ENCODE measurements at places on chromosomes 1 and 21.

DNA sequence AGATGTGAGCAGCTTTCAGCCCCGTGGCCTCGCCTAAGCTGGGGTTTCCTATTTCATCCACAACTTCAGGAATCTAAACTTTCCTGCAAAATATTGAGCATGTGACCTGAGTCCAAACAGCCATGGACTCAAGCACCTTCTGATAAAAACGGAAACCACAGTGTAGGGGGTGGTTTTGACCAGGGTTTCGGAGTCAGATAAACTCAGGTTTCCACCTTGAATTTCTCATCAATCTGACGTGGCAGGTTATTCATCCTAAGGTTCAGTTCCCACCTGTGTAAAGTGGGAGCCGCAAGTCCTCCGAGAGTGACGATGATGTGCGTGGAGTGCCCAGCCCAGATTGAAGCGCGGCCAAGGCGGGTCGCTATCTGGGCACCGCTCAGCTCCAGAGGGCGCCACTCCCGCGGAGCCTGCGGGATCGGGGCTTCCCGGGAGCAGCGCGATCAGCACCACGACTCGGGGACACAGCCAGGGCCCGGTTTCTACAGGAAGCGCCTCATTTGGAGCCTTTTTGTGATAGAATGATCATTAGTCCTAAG lies 871 bp upstream of the ETS2 start:
- no peak for DNase-seq

DNA sequence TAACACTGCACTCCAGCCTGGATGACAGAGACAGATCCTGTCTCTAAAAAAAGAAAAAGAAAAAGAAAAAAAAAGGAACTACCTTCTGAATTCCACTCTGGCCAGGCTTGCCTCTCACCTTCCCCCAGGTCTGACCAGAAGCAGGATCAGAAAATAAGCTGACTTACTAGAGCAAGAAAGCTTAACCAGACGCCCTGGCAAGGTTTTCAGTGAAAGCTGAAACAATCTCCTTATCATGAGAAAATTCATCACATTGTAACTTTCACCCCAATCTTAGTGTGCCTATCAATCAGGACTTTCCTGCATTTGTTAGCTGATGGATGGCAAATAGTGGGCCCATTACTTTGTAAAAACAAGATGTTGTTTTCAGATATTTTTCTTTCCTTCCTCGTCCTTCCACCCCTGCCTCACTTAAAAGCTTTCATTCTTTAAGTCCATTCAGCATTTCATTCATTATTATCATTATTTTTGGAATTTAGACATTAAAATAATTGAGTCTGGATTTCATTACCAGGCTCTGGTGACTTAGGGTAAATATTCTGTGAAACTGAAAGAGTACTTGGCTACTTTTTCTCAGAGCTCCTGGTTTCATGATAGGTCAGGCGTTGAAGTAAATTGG lies 96.5 kb upstream of the CD34 start:
- no peak for DNase-seq

GRCh38 chr1:155873860-155874259 lies 14.5 kb downstream of the SYT11 start:
- no peak for DNase-seq

DNA sequence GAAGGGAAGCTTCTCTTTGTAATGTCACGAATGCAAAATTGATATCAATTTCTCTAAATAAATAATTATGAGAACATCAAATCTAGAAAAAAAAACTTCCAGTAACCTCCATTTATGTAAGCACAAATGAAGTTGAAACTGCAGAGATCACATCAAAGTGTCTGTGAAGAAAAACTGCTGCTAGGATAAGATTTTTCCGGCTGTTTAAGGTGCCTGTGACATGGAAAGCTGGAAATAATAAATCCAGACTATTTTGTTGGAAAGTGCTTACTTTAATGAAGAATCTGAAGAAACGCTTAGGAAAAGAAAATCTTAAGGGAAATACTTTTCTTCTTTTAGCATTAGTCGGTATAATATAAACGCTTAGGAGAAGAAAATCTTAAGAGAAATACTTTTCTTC lies 57.0 kb downstream of the CHRM3 start:
- no peak for DNase-seq

GRCh38 chr1:2322065-2322571 lies 69.2 kb downstream of the MORN1 start:
- no peak for DNase-seq

DNA sequence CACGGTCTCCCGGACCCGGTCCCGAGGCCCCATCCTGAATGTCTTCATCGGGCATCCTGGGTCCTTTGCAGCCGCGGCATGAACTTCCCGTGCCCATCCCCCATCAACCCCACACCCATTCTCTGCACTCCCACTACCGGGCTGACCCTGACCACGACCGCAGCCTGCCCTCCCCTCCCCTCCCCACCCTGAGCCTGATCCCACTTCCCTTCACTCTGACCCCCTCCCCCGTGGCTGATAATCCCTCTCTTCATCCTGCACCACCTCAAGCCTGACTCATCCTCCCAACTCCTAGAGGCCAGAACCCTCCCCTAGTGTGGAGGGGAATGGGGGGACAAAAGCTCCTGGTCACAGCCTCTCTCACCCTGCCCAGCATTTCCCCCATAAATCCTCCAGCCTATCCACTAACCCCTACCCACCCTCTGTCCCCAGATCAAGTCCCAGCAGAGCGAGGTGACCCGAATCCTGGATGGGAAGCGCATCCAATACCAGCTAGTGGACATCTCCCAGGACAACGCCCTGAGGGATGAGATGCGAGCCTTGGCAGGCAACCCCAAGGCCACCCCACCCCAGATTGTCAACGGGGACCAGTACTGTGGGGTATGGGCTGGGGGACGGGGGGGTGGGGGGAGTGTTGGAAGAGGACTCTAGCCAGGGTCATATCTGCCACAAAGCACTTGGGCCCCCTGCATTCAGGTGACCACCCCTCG lies 602 bp downstream of the SH3BGRL3 start:
- peak; percentile 22 for DNase-seq

- DNase-seq, result no peak
Measured at GRCh38 chr1:155940993-155941844, at the start of gene RXFP4. Gene RXFP4 (plus strand): TSS chr1:155941638. CDS start chr1:155941710, 72 bp downstream.

DNA sequence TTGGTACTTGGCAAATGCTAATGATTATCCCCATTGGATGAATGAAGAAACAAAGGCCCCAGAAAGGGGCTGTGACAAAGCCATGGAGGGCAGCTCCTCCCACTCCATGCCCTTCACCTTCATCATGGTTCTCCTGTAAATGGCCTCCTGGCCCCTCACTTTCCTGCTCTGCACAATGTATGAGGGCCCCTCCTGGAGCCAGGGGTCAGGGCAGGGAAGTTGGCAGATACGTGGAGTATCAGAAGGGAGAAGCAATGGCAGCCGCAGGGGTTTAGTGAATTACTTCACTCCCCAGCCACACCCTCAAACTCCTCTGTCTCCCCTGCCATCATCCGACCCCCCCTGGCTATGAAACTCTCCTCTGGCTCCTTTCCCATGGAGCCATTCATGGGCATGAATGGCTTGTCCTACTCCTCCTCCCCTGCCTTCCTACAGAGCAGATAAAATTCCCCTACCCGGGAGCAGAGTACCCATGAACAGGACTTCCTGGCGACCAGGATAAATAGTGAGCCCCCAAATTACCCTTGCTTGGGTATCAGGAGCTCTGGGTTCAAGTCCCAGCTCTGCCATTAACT lies 86.3 kb downstream of the CAMK2N1 start:
- no peak for DNase-seq

- no peak for DNase-seq
Measured at GRCh38 chr1:223878598-223879325, 33.0 kb upstream of the TP53BP2 start.

DNA sequence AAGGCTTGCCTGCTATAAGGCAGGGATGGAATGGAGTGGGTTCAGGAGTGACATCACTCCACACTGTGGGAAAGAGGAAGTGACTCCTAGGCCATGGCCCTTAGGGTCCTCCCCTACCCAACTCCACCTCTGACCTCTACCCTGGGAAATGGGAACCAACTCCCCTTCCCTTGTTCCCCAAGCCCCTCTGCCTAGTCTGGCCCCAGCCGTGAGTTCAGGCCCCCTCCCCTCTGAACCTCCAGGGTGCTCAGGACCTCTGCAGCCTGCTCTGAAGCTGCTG lies 3.8 kb upstream of the GUCA2A start:
- DNase-seq, result no peak

Data from bone marrow (tissue), 2 donors.